Retinal pigment epithelial cell (primary cell): ENCODE measurements at places on chromosomes 2 and 18.
A peak's percentile ranks its signal among the peaks of the same experiment; 100 is the strongest.

GRCh38 chr18:26655525-26656430 lies 107.4 kb upstream of the KCTD1 start:
- DNase-seq = peak; percentile 10

GRCh38 chr2:150705357-150705756 lies 217.9 kb upstream of the RND3 start:
- no peak for DNase-seq

GRCh38 chr18:10094154-10094553 lies 180.3 kb downstream of the VAPA start:
- no peak for DNase-seq

DNA sequence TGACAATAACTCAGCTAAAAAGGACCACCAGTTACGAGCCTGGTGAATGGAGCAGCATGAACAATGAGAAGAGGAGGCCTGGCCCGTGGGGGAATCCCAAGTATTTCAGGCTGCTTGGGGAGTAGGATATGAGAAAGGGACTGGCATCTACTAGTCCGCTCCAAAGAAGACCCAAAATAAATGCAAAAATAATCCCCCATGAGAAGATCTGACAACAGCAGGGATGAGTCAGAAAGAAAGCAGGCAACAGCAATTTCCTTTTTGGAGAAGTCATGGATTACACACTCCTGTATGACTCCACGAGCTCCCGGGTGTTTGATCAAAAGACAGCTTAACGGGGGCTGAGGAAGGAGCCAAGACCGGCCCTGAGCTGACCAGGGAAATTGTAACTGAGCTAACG lies 111.4 kb downstream of the SOX11 start:
- peak; percentile 18 for DNase-seq

GRCh38 chr2:105731511-105731910 lies 13.2 kb upstream of the NCK2 start:
- DNase-seq = no peak

- DNase-seq = no peak
Measured at GRCh38 chr2:100321866-100322820, at the start of gene LONRF2. Gene LONRF2 (minus strand): TSS chr2:100322501. CDS start chr2:100322093, 408 bp downstream.

- no peak for DNase-seq
Measured at GRCh38 chr2:163467251-163467630, 268.6 kb downstream of the FIGN start.

GRCh38 chr2:205060269-205060668 lies 515.0 kb downstream of the PARD3B start:
- DNase-seq = peak; percentile 55

- no peak for DNase-seq
Measured at GRCh38 chr2:118044854-118045253, 31.0 kb upstream of the CCDC93 start.

- no peak for DNase-seq
Measured at GRCh38 chr2:26574066-26574899, 66.9 kb downstream of the CIB4 start.

DNA sequence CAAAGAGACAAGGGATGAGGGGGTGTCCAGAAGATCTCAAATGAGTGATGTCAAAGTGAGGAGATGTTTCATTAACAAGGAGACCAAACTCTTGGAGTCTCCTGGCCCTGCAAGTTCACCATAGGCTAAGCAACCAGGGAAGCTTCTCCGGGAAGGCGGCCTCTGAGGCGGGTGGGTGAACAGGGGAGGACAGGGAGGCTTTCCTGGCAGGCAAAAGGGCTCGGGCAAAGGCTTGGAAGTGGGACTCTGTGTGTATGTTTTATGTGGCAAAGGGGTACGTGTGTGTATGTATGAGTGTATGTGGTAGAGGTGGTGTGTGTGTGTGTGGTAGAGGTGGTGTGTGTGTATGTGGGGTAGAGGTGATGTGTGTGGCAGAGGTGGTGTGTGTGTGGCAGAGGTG lies 163.9 kb downstream of the DYSF start:
- DNase-seq = no peak

GRCh38 chr2:233202531-233202944 lies 48.9 kb upstream of the ATG16L1 start:
- DNase-seq = no peak

GRCh38 chr18:28728891-28729290 lies 552.0 kb upstream of the CDH2 start:
- DNase-seq = no peak

- DNase-seq = no peak
Measured at GRCh38 chr2:98446850-98447249, 2.2 kb downstream of the INPP4A start.

- no peak for DNase-seq
Measured at GRCh38 chr2:215417400-215417951, 18.4 kb downstream of the FN1 start.

DNA sequence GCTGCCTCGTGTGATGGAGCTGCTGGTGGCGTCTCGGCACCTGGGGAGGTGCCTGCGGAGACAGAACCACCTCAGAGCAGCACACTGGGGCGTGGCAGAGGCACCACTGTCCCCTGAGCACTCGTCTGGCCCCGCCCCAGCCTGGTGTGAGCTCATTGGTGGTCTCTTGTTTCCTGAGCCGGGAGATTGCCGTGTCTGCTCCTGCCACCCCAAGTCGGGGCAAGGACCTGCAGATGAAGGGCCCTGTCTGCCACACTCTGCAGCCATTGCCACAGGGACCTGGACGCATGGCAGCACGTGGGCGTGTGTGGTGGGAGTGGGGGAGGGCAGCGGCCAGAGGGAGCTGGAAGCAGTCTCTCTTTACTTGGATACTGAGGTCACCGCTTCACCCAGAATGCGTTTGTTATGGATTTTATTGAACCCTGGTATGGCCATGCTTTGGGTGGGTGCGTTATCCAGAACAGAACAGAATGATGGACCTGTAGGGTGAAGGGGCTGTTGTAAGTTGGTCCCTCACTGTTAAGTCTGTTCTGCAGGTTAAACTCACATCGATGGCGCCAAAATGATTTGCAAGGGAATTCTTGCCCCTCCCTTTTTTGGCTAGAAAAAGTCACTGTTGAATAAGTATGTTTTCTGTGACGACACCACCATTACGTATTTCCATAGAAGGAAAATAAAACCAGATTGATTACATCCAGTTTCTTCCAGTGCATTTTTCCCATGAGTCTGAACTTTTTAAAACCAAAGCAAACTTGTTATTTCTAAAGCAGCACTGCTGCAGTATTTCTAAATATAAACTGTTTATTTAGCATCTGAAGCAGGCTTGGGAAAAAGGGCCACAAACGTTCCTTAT lies 92.0 kb downstream of the USP40 start:
- DNase-seq = no peak

GRCh38 chr2:68172521-68172920 lies 14.8 kb downstream of the PNO1 start:
- DNase-seq = no peak

GRCh38 chr2:8158711-8159110 lies 523.1 kb upstream of the ID2 start:
- no peak for DNase-seq

DNA sequence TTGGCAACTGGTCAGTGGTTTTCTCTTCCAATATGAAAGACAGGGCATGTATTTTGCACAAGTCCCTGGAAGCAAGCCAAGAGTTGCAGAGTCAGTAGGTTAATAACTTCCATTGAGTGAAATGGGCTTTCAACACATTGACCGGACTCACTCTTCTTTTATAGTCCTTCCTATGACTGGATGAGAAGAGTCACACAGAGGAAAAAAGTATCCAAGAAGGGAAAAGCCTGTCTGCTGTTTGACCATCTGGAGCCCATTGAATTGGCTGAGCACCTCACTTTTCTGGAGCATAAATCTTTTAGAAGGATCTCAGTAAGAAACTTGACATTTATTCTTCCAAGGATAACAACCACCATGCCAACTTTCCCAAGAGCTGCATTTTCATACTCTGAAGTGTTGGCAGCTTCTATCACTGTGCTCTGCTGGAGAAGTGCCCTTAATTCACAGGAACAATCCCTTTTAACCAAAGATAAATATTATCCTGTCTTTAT lies 45.4 kb downstream of the RASGRP3 start:
- DNase-seq = no peak

DNA sequence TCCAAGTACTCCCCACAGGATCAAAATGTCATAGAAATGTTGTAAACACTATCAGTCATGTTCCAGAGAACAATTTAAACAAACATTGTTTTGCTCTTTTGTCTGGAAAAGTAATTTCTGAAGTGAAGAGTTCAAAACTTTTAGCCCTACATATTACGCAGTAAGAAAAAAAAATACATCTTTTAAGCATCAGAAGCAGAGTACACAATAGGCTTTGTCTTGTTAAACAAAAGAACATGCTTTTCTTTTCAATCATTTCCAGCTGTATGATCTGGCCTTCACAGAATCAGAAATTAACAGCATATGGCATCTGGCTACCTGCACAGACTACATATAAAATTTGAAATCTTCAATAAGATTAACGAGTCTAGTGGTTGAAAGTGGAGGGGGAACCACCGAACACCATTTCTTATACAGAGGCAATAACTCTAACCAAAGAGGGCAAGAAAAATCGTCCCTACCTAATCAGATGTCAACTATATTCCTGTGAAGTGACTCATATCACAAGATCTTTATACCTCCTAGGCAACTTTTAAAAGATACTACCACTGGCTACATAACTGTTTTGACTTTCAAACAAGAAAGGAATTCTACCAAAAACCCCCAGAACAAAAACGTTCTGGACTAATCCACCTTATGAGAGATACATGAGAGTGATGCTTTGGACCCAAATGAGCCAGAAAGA lies 149.3 kb downstream of the EXOC6B start:
- no peak for DNase-seq

GRCh38 chr2:113858764-113859163 lies 31.1 kb upstream of the ACTR3 start:
- no peak for DNase-seq

DNA sequence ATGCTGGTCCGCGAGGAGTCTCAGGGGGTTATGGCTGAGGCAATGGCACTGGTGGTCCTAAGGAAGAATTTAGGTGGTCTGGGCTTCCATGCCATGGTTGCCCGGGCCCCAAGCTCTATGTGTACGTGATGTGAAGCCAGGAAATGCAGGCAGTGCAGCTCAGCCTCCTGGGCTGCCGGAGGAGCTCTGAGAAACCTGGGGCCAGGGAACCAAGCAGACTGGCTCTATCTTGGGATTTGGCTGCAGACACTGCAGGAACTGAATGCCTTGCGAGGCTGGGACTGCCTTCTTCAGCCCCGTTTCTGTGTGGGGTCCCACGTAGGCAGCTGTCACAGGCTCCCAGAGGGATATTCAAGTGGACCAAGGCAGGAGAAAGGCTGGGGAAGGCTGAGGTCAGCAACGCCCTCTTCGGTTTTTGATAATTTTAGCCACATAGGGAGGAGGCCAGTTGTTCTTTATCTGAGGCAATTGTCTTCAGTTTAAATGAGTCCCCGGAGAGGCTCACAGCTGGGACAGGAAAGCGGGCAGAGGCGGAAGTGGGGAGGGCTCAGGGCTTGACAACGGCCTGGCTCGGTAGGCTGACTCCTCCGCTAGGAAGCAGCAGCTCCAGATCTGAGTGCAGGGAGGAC lies 77.7 kb downstream of the RHOB start:
- DNase-seq = no peak

DNA sequence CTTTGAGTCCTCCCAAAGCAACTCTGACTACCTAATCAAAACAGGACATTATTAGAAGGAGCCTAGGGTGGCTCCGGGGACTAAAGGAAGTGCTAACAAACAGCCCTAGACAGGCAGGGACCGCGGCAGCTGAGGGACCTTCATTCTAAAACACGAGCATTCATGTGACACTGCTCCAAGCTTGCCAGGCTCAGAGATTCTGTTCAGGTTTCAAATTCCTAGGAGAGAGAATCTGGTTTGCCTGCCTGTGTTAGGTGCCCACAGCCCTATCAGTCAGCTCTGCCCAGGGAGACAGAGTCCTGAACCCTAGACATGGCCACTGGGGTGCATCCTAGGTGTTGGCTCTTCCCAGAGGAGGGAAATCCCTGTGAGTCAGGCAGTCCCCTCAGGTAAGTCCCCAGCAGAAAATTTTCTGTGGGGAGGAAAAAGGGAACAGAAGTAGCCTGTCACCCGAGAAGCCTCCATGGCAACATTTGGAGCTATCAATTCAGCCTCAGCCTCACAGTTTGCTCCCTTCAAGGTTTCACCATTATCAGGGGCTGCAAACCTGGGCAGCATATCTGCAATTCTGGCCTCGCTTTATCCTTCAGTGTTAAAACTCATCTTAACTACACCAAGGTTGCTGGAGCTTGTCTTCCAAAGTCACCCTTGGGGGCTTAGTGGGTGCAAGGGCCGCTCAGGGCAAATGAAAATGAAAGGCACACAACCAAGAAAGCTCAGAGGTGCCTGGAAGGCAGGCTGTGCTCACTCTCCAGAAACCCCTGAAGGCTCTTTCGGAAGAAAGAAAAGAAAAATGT lies 28.6 kb downstream of the PCBP1 start:
- no peak for DNase-seq

- peak; percentile 67 for DNase-seq
Measured at GRCh38 chr18:68427951-68428401, 286.9 kb downstream of the TMX3 start.

GRCh38 chr18:23038712-23039111 lies 96.6 kb upstream of the CABLES1 start:
- DNase-seq = peak; percentile 92

DNA sequence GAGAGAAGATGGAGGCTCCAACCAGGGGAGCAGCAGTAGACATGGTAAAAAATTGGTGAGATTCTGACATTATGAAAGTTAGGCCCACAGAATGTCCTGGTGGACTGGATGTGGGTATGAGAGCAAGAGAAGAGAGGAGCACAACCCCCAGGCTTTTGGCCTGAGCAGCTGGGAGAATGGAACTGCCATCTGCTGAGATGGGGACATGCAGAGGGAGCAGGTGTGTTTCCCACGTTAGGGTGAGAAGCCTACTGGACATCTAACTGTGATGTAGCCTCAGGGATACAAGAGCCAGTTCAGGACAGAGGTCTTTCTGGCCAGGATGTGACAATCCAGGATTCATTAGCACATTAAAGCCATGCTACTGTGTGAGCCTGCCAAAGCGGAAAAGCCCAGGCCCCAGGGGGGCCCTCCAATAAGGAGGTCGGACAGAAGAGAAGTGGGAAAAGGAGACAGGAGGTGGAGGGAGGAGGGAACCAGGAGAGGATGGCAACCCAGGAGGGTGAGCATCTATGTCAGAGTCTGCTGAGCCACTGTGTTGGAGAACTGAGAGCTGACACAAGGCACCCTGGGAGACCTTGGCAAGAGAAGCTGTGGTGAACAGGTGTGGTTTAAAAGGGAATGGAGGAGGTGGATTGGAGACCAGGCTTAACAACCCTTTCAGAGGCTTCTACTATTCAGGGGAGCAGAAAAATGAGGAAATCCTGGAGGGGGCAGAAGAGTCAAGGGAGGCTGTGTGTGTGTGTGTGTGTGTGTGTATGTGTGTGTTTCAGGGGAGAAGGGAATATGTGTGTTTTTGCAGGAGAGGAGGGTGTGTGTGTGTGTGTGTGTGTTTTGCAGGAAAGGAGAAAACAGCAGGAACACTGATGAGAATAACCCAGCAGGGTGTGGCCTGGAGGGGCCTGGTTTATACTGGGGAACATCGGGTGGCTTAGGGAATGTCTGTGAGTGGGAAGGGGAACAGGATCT lies 10.5 kb downstream of the CYB5A start:
- no peak for DNase-seq

- DNase-seq = no peak
Measured at GRCh38 chr2:124683536-124684428, 658.7 kb downstream of the CNTNAP5 start.
